Breast epithelium (tissue), 4 donors: ENCODE measurements at places on chromosomes 1 and 21. TPM values are rescaled to one million over a fixed set of nuclear protein-coding genes. Genes with fewer than 3 reads are reported as not detected.

Gene ELOA
- 32.8 TPM for total RNA-seq

Gene NPHS2
- not detected for total RNA-seq

Gene IFI44L
- 4.3 TPM for total RNA-seq

GRCh38 chr1:219109424-219110018, 64.2 kb upstream of the LYPLAL1 start:
- H3K36me3 ChIP-seq: no peaks in the 10 kb centered on the region
- no peak overlapping the region for H3K4me3 ChIP-seq
- no peak for DNase-seq

DNA sequence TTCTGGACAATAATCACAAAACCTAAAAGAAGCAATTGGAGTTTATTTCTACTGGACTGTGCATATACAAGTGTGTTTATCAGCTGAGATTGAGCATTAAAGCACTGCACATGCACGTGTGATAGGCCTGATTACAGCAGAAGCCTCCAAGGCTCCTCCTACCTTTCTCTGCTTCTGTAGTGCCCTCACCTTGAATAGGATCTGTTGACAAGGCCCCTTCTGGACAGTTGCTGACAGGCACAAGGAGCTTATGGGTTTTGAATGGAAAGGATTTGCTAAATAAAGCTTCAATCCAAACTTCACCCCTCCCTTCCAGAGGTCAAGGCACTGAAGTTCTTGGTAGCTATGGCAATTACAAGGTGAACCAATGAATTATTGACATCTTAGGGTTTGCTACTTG, 7.9 kb upstream of the SGIP1 start:
- H3K27ac ChIP-seq: no peak overlapping the region
- H3K4me1 ChIP-seq: no peaks in the 10 kb centered on the region
- H3K4me3 ChIP-seq: no peak overlapping the region
- no peaks in the 10 kb centered on the region for H3K27me3 ChIP-seq

DNA sequence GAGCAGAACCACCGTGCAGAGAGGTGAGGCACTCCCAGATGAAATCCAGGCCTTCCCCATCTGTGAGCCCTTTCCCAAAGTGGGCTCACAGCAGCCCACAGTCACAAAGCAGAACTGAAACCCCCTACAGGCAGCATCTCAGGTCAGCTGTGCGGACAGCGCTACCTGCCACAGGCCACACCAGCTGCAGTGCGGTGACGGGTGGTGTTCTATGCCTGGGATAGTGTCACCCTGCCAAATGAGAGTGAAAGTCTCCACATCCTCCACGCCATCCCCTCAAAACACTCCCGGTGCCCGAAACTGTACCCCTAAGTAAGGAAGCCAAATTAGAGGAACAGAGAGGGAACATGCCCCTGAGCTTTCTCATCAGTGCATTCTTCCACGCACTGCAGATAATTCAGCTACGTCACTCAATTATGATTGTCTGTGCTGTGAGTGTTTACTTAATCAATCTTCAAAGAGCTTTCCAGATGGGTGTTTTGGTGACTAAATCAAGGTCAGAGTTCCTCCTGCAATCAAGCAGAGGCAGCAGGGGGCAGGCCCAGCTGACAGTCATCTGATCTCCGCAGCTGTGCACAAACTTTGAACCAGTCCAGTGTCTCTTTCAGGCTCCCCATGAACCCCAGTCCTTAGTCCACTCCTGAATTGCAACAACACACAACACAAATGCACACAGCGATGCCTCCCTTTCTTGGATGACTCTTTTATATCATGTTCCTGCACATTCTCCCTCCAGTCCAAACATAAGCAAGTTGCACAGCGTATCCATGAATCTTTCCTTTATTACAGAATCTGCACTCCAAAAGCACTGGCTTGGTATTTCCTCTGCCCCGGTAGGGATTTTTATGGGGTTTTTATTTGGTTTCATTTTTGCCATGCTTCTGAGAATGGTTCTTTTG, 150.0 kb downstream of the TOMM20 start:
- no peak for DNase-seq
- H3K4me1 ChIP-seq: peaks cover 41% of the 10 kb centered on the region
- no peaks in the 10 kb centered on the region for H3K36me3 ChIP-seq
- H3K27me3 ChIP-seq: no peaks in the 10 kb centered on the region
- peak overlapping the region; percentile 97 for H3K27ac ChIP-seq

DNA sequence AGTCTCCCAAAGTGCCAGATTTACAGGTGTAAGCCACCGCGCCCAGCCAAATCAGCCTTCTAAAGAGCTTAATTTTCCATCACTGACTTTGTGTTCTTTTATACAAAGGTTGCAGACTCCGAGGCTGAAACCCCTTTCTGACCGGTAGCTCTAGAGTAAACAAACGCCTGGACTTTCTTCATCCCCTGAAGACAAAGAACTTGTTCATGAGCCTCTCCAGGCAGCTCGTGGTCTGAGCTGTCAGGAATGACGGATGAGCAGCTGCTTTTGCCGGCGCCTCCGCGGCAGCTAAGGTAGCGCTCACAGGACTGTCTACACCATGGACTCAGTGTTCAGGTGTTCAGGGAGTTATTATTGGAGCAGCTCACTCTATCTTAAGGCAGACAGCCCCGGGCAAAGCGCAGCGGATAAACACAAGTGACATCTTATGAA, 128.5 kb upstream of the ERRFI1 start:
- H3K4me3 ChIP-seq: no peak overlapping the region
- no peaks in the 10 kb centered on the region for H3K36me3 ChIP-seq
- H3K27ac ChIP-seq: peak overlapping the region; percentile 58
- no peaks in the 10 kb centered on the region for H3K27me3 ChIP-seq
- no peaks in the 10 kb centered on the region for H3K4me1 ChIP-seq
- peak; percentile 69 for DNase-seq

GRCh38 chr1:7555391-7556185, 215.5 kb upstream of the VAMP3 start:
- H3K4me3 ChIP-seq: no peak overlapping the region
- H3K27ac ChIP-seq: no peak overlapping the region
- H3K27me3 ChIP-seq: no peaks in the 10 kb centered on the region

DNA sequence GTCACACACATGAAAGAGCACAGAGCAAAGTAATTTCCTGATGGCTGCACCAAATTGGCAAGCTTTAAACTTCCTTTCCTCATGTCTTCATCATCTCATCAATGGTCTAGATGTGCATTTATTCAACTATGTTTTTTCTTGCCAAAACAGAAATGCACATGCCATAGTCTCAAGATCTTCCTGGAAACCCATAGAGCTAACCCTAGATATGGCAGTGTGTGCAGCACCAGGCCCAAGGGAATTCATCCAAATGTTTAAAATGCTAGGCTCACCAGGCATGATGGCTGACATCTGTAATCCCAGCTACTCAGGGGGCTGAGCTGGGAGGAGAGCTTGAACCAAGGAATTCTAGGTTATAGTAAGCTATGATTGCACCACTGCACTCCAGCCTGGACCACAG, 31.2 kb upstream of the PALMD start:
- no peaks in the 10 kb centered on the region for H3K4me1 ChIP-seq
- no peak for DNase-seq
- no peak overlapping the region for H3K4me3 ChIP-seq
- H3K27ac ChIP-seq: no peak overlapping the region
- H3K27me3 ChIP-seq: no peaks in the 10 kb centered on the region

GRCh38 chr1:168213349-168213748, 12.5 kb upstream of the SFT2D2 start:
- no peaks in the 10 kb centered on the region for H3K36me3 ChIP-seq
- H3K4me3 ChIP-seq: no peak overlapping the region
- H3K27me3 ChIP-seq: no peaks in the 10 kb centered on the region
- H3K27ac ChIP-seq: no peak overlapping the region
- no peak for DNase-seq

GRCh38 chr1:1419813-1420653, 1.0 kb downstream of the ANKRD65 start:
- H3K27ac ChIP-seq: peak overlapping the region; percentile 81
- no peaks in the 10 kb centered on the region for H3K36me3 ChIP-seq
- no peaks in the 10 kb centered on the region for H3K27me3 ChIP-seq
- H3K4me1 ChIP-seq: peaks cover 4% of the 10 kb centered on the region

DNA sequence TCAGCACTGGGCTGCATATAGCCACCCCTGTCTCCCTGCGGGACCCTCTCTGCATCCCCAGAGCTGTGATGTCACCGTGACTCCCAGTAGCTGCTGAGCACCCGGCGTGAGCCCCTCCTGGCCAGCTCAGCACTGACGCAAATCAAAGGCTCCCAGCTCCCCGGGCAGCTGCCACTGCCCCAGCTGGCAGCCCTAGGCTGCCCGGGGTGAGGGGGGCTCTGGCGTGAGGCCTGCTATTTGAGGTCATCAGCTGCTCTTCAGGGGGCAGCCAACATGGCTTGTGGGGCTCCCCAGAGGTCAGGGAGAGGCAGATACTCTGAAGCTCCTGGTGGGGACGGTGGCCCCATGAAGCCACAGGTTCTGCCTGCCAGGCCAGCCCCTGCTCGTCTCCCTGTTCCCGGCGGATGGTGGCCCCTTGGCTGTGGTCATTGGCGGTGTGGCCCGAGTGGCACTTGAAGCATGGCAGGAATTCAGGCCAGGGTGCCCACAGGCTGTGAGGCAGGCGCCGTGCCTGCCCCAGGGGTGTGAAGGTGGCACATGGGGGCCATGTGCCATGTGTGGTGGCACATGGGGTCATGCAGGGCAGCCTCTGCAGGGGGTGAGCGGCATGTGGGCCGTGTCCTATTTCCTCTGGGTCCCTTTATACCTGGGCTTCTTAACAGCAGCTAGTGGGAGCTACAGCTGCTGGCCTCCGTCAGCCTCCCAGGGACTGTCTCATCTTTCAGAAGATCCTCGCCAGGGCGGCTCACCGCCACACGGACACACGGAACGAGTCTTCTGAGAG, 85.4 kb downstream of the SIK1 start:
- no peaks in the 10 kb centered on the region for H3K36me3 ChIP-seq
- no peak overlapping the region for H3K4me3 ChIP-seq
- H3K27me3 ChIP-seq: no peaks in the 10 kb centered on the region
- no peak overlapping the region for H3K27ac ChIP-seq
- no peak for DNase-seq
- no peaks in the 10 kb centered on the region for H3K4me1 ChIP-seq

GRCh38 chr1:22709891-22710700, 543 bp upstream of the EPHB2 start:
- H3K4me3 ChIP-seq: peak overlapping the region; percentile 22
- no peaks in the 10 kb centered on the region for H3K36me3 ChIP-seq
- H3K27ac ChIP-seq: no peak overlapping the region
- no peak for DNase-seq
- H3K27me3 ChIP-seq: peaks cover 11% of the 10 kb centered on the region

GRCh38 chr1:9555942-9556341, 16.7 kb downstream of the SLC25A33 start:
- H3K27me3 ChIP-seq: no peaks in the 10 kb centered on the region
- no peaks in the 10 kb centered on the region for H3K36me3 ChIP-seq
- no peak for DNase-seq
- H3K4me3 ChIP-seq: no peak overlapping the region
- no peaks in the 10 kb centered on the region for H3K4me1 ChIP-seq
- peak overlapping the region; percentile 29 for H3K27ac ChIP-seq

DNA sequence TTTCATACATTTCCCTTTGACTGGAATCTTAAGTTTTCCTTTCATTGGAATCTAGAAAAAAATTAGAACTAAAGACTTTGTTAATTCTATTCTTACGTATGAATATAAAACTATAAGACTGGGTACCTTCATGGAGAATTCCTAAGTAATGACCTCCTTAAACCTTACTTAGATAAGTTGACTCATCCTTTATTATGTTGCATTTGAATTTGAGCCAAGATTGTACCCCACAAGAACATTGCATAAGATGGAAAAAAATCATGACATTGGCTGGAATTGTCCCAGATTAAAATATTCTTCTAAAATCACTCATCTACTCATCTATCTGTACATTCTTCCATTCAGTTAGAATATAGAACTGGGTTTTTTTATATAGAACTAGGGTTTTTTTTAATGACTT, 137.4 kb downstream of the C1orf21 start:
- no peaks in the 10 kb centered on the region for H3K36me3 ChIP-seq
- H3K27ac ChIP-seq: no peak overlapping the region
- H3K4me1 ChIP-seq: no peaks in the 10 kb centered on the region
- H3K27me3 ChIP-seq: no peaks in the 10 kb centered on the region
- H3K4me3 ChIP-seq: no peak overlapping the region

DNA sequence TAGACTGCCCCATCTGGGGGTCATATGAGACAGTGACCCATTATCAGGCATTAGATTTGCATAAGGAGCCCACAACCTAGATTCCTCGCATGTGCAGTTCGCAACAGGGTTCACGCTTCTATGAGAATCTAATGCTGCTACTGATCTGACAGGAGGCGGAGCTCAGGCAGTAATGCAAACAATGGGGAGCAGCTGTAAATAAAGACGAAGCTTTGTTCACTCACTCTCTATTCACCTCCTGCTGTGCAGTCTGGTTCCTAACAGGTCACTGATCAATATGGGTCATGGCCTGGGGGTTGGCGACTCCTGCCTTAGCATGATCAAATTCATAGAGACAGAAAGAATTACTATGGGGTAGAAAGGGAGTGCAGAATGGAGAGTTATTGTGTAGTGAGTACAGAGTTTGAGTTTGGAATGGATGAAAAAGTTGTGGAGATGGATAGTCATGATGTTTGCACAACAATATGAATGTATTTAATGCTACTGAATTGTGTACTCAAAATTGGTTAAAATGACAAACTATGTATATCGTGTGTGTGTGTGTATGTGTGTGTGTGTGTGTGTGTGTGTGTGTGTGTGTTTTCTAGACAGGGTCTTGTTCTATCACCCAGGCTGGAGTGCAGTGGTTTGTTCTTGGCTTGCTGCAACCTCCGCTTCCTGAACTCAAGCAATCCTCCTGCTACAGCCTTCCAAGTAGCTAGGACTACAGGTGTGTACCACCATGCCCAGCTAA, 42.2 kb downstream of the BTF3L4 start:
- H3K4me3 ChIP-seq: no peak overlapping the region
- no peaks in the 10 kb centered on the region for H3K36me3 ChIP-seq
- H3K4me1 ChIP-seq: no peaks in the 10 kb centered on the region
- no peaks in the 10 kb centered on the region for H3K27me3 ChIP-seq
- no peak overlapping the region for H3K27ac ChIP-seq

GRCh38 chr21:45383615-45384201, 21.3 kb upstream of the COL18A1 start:
- H3K4me1 ChIP-seq: peaks cover 6% of the 10 kb centered on the region
- H3K4me3 ChIP-seq: no peak overlapping the region
- DNase-seq: no peak
- no peaks in the 10 kb centered on the region for H3K27me3 ChIP-seq
- H3K36me3 ChIP-seq: no peaks in the 10 kb centered on the region
